ENCODE measurements at places on chromosomes 3 and 15. TPM values are rescaled to one million over a fixed set of nuclear protein-coding genes. Genes with fewer than 3 reads are reported as not detected.

Gene PLCH1
- 0.14 TPM for total RNA-seq

Gene ATP2B2
- not detected for total RNA-seq

Gene RLBP1
- total RNA-seq = not detected

Gene EPHB1
- total RNA-seq = 0.43 TPM

Gene WWTR1
- total RNA-seq = 0.53 TPM

Gene ANKRD63
- not detected for total RNA-seq

Gene ARHGAP11A
- 108 TPM for total RNA-seq

DNA sequence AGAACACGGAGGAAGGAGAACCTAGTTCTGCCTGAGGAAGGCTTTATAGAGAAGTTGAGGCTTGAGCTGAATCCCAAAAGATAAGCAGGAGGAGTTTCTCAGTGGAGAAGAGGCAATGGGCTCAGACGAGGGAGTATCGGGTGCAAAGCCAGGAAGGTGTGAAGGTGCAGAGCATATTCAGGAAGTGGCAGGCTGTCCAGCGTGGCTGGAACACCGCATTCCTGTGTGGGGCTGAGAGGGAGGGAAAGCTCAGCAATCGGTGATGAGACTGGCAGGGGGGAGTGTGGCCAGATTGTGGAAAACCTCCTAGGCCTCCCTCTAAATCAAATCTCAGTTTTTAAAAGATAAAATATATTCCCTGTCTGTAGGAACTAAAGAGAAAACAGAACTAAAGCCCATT, 63.0 kb downstream of the ARHGAP31 start:
- no peaks in the 10 kb centered on the region for H3K27me3 ChIP-seq
- no peak overlapping the region for H3K4me3 ChIP-seq
- DNase-seq = no peak
- H3K27ac ChIP-seq = no peak overlapping the region

GRCh38 chr3:116981089-116981488, 271.5 kb downstream of the TUSC7 start:
- no peaks in the 10 kb centered on the region for H3K36me3 ChIP-seq
- H3K27ac ChIP-seq = no peak overlapping the region
- no peaks in the 10 kb centered on the region for H3K27me3 ChIP-seq
- DNase-seq = no peak

DNA sequence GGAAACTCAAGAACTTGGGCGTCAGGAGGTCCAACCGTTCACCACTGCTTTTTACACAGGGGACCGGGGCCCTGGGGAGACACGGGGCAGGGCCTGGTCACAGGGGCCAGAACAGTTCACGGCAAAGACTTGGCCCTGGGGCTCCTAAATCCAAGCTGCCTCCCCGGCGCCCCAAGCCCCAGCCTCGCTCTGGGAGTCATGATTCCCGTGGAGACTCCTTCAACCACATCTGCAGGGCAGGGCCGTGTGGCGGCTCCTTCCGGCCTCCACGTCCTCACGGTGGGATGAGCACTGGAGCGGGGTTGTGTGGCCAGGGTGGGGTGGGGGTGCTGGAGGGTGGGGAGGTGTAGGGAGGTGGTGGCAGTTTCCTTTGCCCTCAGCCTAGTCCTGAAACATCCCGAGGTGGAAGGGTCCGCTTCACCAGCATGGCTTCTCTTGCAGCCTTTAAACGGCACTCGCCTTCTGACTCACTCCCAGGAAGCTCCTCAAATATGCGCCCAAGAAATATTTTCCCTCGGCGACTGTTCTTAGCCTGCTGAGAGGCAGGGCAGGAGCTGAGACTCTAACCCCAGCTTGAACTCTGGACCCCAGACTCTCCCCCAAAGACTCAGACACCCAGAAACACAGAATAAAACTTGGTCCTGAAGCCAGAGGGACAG, 1.8 kb downstream of the MUC4 start:
- DNase-seq = no peak
- no peak overlapping the region for H3K4me3 ChIP-seq
- no peaks in the 10 kb centered on the region for H3K27me3 ChIP-seq
- no peaks in the 10 kb centered on the region for H3K36me3 ChIP-seq
- peaks cover 15% of the 10 kb centered on the region for H3K4me1 ChIP-seq
- H3K27ac ChIP-seq = no peak overlapping the region

GRCh38 chr3:124772081-124772831, 42.0 kb downstream of the UMPS start:
- no peaks in the 10 kb centered on the region for H3K4me1 ChIP-seq
- no peak overlapping the region for H3K27ac ChIP-seq
- no peak for DNase-seq
- H3K4me3 ChIP-seq = no peak overlapping the region
- no peaks in the 10 kb centered on the region for H3K36me3 ChIP-seq
- H3K27me3 ChIP-seq = peaks cover 31% of the 10 kb centered on the region

GRCh38 chr3:160174621-160175020, 50.6 kb upstream of the C3orf80 start:
- H3K27me3 ChIP-seq = peaks cover 1% of the 10 kb centered on the region
- H3K4me3 ChIP-seq = no peak overlapping the region
- no peak for DNase-seq
- H3K36me3 ChIP-seq = peaks cover 2% of the 10 kb centered on the region
- peaks cover 18% of the 10 kb centered on the region for H3K4me1 ChIP-seq

DNA sequence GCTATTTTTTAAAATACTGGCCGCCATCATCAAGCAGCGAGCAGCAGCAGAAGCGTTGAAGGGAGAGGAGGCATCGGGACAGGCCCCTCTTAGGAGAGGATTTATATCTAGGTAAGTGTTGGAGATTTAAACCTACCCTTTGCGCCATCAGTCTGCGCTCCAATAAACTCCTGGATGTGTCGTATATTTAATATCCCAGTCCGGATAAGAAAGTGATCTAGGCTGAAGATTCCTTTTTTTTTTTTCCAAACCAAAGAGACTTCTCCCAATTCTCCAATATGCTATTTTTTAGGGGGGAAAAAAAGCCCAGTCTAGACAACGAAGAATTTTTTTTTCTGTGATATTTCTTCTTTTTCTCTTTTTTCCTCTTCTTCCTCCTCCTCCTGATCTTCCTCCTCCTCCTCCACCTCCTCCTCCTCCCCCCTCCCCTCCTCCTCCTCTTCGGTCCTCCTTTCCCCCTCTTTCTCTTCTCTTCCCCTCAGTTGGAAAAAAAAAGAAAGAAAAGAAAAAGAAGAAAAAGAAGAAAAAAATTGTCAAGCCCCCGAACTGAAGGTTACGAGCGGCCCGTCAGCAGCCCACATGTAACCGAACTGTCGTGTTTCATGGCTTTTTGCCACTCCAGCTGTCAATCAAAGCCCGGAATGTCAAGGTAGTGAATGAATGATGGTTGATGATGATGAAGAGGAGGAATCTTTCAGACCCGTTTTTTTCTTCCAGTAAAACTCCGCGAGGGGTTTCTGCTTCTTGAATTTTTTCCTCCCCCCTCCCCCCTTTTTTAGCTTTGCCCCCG, 835 bp downstream of the MEIS2 start:
- no peak for DNase-seq
- peaks cover 90% of the 10 kb centered on the region for H3K27me3 ChIP-seq

GRCh38 chr3:50430191-50430590, 70.9 kb upstream of the TMEM115 start:
- H3K36me3 ChIP-seq = no peaks in the 10 kb centered on the region
- H3K27ac ChIP-seq = no peak overlapping the region
- H3K27me3 ChIP-seq = peaks cover 3% of the 10 kb centered on the region
- no peaks in the 10 kb centered on the region for H3K4me1 ChIP-seq
- H3K4me3 ChIP-seq = no peak overlapping the region

DNA sequence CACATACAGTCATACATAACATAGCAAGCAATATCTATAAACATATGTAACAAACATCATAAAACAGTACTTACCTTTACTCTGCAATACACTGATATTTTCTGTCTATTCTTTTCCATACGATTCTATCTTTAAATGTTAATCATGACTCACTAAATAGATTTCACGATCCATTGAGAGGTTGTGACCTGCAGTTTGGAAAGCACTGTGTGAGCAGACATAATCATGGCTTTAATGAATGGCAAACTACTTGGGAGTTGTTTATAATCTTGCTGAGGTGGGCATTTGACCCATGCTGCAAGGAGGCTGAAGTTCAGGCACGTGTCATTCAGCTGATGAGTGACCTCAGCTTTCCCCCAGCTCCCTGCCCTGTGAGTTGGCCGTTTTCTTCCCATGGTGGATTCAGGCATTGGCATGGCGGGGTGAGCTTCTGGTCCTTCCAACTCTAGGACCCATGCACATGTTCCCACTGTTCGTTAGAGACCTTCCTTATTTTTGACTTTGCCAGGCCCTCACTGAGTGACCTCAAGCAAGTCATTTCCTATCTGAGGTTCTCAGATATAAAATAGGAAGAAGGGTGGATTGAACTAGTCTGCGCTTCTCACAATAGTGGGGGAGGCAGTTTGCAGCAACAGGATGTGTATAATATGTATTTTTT, 41.7 kb downstream of the PAQR5 start:
- no peak overlapping the region for H3K27ac ChIP-seq
- H3K4me3 ChIP-seq = no peak overlapping the region
- DNase-seq = no peak
- peaks cover 9% of the 10 kb centered on the region for H3K27me3 ChIP-seq
- peaks cover 1% of the 10 kb centered on the region for H3K36me3 ChIP-seq
- H3K4me1 ChIP-seq = no peaks in the 10 kb centered on the region

GRCh38 chr15:100193277-100193860, 148.4 kb downstream of the ADAMTS17 start:
- DNase-seq = no peak
- no peaks in the 10 kb centered on the region for H3K36me3 ChIP-seq
- H3K27ac ChIP-seq = no peak overlapping the region
- H3K4me1 ChIP-seq = peaks cover 6% of the 10 kb centered on the region

GRCh38 chr3:132248490-132248889, 68.7 kb upstream of the ACP3 start:
- H3K4me1 ChIP-seq = no peaks in the 10 kb centered on the region
- peaks cover 13% of the 10 kb centered on the region for H3K27me3 ChIP-seq
- no peak for DNase-seq
- H3K27ac ChIP-seq = no peak overlapping the region
- no peaks in the 10 kb centered on the region for H3K36me3 ChIP-seq

GRCh38 chr3:119548341-119548740, 11.1 kb downstream of the CD80 start:
- H3K27me3 ChIP-seq = no peaks in the 10 kb centered on the region
- no peak overlapping the region for H3K4me3 ChIP-seq
- DNase-seq = no peak

GRCh38 chr3:179147514-179147872, 664 bp upstream of the PIK3CA start:
- H3K27ac ChIP-seq = no peak overlapping the region
- H3K4me1 ChIP-seq = peaks cover 45% of the 10 kb centered on the region
- no peak overlapping the region for H3K4me3 ChIP-seq
- H3K36me3 ChIP-seq = no peaks in the 10 kb centered on the region
- H3K27me3 ChIP-seq = peaks cover 10% of the 10 kb centered on the region

- no peak for DNase-seq
- no peaks in the 10 kb centered on the region for H3K27me3 ChIP-seq
- H3K4me1 ChIP-seq = no peaks in the 10 kb centered on the region
- no peaks in the 10 kb centered on the region for H3K36me3 ChIP-seq
- H3K27ac ChIP-seq = no peak overlapping the region
These were observed 19.4 kb downstream of the RBP1 start for GRCh38 chr3:139519998-139520737.

GRCh38 chr3:89360156-89360555, 252.7 kb downstream of the EPHA3 start:
- DNase-seq = no peak
- no peaks in the 10 kb centered on the region for H3K36me3 ChIP-seq
- no peak overlapping the region for H3K4me3 ChIP-seq
- no peaks in the 10 kb centered on the region for H3K4me1 ChIP-seq
- no peak overlapping the region for H3K27ac ChIP-seq
- H3K27me3 ChIP-seq = no peaks in the 10 kb centered on the region

DNA sequence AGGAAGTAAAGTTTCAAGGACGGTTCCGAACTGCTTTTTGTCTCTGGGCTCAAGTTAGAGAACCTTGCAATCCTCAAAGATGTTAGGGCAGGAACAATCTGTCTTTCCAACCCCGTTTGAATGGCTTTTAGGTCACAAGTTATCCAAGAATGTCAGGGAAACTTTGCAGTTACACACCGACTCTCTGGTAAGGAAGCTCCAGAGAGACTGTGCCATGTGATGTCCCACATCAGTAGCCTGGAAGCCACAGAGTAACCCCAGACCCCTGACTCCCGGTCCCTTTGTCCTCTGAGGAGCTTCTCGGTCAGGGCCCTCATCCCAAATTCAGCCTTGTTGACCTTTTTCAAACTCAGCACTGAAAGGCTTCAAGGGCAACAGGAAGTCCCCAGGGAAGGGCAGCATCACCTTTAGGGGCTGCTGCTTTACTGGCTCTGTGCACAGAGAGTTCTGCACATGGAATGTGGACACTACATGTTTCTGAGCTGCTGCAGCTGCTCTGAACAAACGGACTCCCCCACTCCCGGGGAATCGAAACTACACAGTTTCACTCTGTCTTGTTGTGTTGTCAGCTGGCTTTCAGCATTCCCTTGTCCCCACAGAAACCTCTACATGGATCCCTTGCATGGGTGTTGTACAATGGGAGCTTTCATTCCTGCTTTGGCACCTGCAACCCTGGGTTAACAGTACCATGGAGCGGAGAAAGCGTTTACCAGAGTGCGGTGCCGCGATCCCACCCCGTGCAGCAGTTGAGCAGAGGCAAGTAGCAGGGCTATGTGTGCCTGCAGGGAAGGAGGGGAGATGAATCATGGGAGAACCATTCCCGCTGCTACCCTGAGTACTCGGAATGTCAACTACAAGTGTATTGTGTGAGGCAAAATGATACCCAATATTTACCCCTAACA, 408.2 kb upstream of the THBS1 start:
- no peaks in the 10 kb centered on the region for H3K36me3 ChIP-seq
- H3K4me3 ChIP-seq = no peak overlapping the region
- peaks cover 33% of the 10 kb centered on the region for H3K27me3 ChIP-seq
- no peak overlapping the region for H3K27ac ChIP-seq
- DNase-seq = no peak

DNA sequence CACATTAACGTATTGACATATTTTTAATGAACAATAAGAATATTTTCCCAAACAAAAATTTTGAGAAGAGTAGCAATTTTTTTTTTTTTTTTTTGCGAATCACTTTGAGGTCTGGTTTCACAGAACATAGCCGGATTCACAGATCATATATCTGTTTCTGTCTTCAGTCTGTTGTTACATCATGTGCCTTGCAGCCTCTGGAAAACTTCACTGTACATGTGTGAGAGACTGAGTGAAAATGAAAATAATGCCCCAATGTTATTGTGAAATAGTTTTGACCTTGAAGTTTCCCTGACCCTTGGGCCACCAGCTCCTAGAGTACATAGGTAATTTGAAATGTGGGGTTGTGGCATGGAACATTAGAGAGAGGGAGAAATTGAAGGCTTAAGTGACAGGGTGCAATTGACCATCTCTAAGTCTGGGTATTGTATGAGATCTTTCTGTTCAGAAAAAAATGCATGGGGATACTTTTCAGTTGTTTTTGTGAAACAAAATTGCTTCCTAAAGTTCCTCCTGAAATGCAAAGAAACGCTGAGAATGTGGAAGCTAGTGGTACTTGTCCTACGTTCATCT, 14.0 kb downstream of the ITPR1 start:
- peak overlapping the region; percentile 51 for H3K4me3 ChIP-seq
- peaks cover 87% of the 10 kb centered on the region for H3K4me1 ChIP-seq
- no peak for DNase-seq

DNA sequence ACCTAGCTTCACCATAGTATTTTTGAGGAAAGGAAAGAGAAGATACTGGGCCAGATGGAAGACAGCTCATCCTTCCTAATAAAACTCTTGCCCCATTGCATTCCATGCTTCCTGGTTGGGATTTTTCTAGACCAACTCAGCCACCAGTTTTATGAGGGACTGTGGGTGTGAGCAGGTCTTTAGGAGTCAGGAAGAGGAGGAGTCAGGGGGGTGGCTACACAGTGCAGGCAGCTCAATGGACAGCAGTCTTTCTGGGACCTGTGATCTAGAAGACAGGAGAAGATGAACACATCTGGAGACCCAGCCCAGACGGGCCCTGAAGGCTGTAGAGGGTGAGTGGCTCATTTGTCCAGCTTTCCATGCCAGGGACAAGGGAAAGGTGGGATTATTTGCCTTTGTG, at the start of gene NOX5:
Gene NOX5 (plus strand): TSS at position 242 of the 400 bp plus-strand sequence. CDS start 41 bp downstream, at position 283.
- no peak for DNase-seq
- H3K4me3 ChIP-seq = no peak within 1 kb of the TSS
- no peaks in the 10 kb centered on the region for H3K4me1 ChIP-seq
- peaks cover 16% of the 10 kb centered on the region for H3K27me3 ChIP-seq
